ENCODE measurements at places on chromosomes 2 and 18. TPM values are rescaled to one million over a fixed set of nuclear protein-coding genes. Genes with fewer than 3 reads are reported as not detected.

The HOXD13 gene
- polyA plus RNA-seq, result not detected

The PTPRN gene
- 22.0 TPM for polyA plus RNA-seq

The LMAN1 gene
- polyA plus RNA-seq, result 74.1 TPM

The WDR75 gene
- polyA plus RNA-seq, result 21.7 TPM

The TRPM8 gene
- not detected for polyA plus RNA-seq

The DSEL gene
- polyA plus RNA-seq, result 16.8 TPM

The MROH2A gene
- polyA plus RNA-seq, result not detected

The BCL11A gene
- 1.0 TPM for polyA plus RNA-seq

Measured in IMR-90 (cell line).